ENCODE measurements at places on chromosomes 1 and 21. TPM values are rescaled to one million over a fixed set of nuclear protein-coding genes. Genes with fewer than 3 reads are reported as not detected.

DNA sequence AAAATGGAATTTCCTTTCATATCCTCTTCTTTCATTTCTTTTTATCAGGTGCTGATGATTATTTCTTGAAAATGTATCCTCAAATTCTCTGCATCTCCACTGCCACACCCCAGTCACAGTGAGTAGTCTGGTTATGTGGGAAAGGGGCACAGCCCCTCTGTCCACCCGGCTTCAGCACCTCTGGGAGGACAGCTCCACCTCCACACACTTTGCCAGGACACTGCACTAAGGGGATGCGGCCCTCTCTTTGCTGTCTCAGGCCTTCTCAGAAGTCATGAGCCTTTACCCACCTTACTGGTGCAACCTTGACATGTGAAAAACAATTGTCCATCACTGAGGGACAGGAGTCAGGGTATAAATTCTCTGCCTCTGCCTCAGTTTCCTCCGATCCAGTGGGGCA is 433.1 kb downstream of the PCP4 start:
- DNase-seq = no peak
- no peak overlapping the region for H3K27ac ChIP-seq
- no peaks in the 10 kb centered on the region for H3K4me1 ChIP-seq
- H3K27me3 ChIP-seq = no peaks in the 10 kb centered on the region
- H3K4me3 ChIP-seq = no peak overlapping the region

- no peaks in the 10 kb centered on the region for H3K36me3 ChIP-seq
- H3K4me3 ChIP-seq = no peak overlapping the region
- no peak overlapping the region for H3K27ac ChIP-seq
- DNase-seq = no peak
- H3K4me1 ChIP-seq = peaks cover 11% of the 10 kb centered on the region
Measured at GRCh38 chr21:41377715-41378114, 15.9 kb downstream of the MX2 start.

ALPL gene
- 0.23 TPM for total RNA-seq

NBPF10 gene
- total RNA-seq = 2.5 TPM

SLC22A15 gene
- 1.5 TPM for total RNA-seq
